HT-29 (cell line): ENCODE measurements at places on chromosomes 11 and 22.

- no peak for DNase-seq
Observed at GRCh38 chr11:113841691-113842090, 33.7 kb downstream of the USP28 start.

GRCh38 chr11:95076981-95077380 lies 10.3 kb downstream of the SRSF8 start:
- DNase-seq: no peak

DNA sequence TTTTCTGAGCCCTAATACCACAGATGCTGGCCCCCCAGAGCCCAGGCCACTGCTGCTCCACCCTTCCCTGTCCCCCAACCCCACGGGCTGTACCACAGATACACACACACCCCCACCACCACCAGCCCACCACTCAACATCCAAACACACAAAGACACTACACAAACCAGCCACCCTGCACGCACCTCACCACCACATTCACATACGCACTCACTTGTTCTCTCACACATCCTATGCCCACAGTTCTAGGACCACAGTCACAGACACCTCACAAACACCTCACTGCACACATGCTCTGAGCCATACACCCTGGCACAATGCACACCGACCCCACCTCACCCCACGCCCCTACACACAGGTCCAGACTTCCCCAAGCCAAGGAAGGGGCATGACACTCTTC lies 22.5 kb upstream of the OAF start:
- no peak for DNase-seq

DNA sequence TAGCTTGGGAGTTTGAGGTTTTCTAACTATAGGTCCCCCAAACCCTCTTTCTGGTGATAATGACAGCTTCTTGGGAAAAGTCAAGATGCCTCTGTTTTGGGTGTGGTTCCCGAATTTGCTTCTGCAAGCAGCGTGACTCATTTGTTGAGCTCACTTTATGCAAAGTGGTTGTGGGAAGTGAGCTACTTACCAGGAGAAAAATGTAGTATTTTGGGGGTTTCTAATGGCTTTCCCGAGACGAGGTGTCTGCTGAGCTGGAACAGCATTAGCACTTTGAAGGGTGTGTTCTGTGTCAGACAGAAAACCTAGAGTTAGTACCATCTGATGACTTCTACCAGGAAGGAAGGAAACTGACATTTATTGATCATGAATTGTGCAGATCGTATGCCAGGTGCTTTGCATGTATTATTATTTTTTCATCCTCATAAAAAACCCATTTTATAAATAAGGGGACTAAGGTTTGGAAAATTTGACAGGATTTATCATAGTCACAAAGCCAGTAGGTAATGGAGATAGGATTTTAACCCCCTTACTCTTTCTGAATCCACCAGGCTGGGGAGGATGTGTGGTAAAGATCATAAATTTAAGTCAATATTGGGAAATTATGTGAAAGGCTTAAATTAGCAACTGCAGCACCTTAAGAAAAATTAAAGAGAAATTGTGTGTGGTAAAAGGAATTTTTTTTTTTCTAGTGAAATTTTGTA lies 108.8 kb upstream of the CD44 start:
- DNase-seq: no peak

GRCh38 chr11:99333621-99334020 lies 312.9 kb downstream of the CNTN5 start:
- DNase-seq: no peak

- DNase-seq: no peak
Observed at GRCh38 chr11:45503311-45503710, 162.1 kb downstream of the CHST1 start.

DNA sequence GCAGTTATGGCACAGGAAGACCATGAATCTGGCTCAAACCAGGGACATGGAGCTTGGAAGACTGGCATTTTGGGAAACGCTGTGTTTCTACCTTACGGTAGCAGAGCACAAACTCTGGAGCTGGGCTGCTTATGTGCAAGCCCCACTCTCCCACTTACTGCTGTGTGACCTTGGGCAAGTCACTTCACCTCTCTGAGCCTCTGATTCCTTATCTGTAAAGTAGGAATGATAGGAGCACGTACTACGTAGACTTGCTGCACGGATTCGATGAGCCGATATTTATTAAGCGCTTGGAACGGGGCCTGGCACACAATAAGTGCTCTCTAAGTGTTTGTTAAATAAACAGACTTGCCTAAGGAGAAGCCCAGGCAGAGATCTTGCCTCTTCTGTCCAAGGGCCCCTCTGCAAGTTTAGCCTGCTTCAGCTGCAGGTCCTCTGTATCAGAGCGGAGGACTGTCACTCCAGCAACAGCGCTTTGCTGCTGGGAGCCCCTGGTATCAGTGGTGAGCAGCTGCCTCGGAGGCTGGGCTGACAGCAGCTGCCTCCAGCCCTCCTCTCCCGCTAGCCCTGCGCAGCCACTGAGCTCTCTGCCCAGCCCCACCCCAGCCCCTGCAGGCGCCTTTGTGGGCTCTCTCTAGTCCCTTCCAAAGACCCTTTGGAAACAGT lies 96.9 kb upstream of the ANO1 start:
- no peak for DNase-seq

DNA sequence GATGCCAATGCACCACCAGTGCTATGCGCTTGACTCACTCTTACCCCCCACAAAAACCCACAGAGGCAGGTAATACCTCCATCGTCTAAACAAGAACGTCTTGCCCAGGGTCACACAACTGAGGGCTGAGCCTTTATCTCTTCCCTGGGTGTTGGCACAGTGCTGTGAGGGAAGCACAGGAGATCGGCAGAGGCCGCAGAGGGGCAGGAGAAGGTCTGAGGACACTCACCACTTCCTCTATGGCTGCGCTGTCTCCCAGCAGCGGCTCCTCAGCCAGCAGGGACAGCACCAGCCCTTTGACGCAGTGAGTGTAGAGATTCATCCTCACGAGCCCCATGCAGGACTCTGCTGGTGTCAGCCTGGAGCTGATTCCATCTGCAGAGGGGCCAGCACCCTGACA lies 19.9 kb downstream of the HPS4 start:
- no peak for DNase-seq

DNA sequence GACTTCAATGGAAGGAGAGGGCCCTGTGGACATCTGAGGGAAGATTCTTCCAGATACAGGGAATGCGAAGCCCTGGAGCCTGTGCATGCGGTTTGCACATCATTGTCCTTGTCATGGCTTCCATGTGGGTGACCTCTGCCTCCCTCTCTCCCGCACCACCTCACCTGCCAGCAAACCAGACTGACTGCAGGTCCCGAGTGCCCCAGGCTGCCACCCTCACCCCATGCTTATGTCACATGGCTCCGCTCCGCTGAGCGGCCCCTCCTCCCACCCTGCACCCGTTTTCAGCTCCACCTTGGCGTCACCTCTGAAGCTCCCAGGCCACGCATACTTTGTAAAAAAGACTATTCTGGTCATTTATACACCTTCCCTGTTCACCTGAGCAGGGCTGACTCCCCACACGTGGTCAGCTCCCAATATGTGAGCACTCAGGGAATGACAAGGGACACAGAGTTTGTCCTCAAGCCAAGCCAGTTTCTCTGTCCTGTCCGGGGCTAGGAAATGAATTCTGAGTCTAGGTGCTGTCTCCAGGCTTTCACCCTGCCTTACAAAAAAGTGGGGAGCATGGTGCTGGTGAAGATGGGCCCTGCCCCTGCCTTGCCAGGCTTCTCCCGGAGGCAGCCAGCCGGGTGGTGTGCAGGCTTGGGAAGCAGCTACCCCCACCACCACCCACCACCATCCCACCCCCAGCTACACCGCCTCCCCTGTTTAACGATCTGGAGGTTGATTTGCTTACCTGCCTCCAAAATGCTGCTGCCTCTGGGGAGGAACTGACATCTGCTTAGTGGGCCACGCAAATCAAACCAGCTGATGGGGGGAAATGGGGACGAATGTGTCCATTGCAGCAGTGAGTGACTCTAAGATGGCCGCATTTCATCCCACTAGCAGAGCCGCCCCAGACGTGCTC lies 32.7 kb downstream of the FAM83F start:
- no peak for DNase-seq

GRCh38 chr22:30866216-30866615 lies 102.4 kb downstream of the MORC2 start:
- DNase-seq: no peak

GRCh38 chr11:2085251-2086066 lies 53.7 kb downstream of the IGF2 start:
- no peak for DNase-seq

GRCh38 chr11:76288166-76288980 lies 82.1 kb upstream of the WNT11 start:
- DNase-seq: no peak

- no peak for DNase-seq
Observed at GRCh38 chr11:10004526-10005113, 289.4 kb downstream of the SBF2 start.

DNA sequence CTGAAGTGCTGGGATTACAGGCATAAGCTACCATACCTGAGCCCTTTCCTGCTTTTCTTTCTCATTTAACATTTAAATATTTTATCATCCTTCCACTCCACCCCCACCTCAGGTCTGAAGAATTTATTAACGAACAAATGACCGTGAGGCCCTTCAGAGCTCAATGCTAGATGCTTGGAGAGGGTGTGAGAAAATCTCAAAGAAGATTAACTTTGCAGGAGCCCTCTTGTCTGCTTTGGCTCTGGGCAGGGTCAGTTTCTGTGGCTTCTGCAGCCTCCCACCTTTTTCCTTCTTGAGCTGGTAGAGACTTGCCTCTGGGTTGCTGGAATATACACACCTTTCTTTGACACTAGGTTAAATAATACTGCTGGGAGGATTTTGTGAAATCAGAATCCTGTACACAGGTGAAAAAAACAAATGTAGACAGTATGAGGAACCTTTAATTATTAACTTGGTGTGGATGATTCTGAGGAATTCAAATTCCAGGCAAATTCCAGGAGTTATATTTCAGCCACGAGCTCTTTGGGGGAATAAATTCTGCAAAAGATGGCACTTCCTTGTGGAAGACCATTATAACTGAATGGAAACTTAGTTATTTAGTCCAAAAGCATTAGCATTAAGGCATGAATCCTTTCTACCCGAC lies 3.4 kb upstream of the ZBTB44 start:
- DNase-seq: peak; percentile 18

GRCh38 chr22:31613286-31613903 lies 48.6 kb downstream of the PISD start:
- no peak for DNase-seq

GRCh38 chr11:86499723-86500129 lies 125.0 kb downstream of the CCDC81 start:
- peak; percentile 85 for DNase-seq

- no peak for DNase-seq
Observed at GRCh38 chr11:114099392-114100178, 40.1 kb downstream of the ZBTB16 start.

DNA sequence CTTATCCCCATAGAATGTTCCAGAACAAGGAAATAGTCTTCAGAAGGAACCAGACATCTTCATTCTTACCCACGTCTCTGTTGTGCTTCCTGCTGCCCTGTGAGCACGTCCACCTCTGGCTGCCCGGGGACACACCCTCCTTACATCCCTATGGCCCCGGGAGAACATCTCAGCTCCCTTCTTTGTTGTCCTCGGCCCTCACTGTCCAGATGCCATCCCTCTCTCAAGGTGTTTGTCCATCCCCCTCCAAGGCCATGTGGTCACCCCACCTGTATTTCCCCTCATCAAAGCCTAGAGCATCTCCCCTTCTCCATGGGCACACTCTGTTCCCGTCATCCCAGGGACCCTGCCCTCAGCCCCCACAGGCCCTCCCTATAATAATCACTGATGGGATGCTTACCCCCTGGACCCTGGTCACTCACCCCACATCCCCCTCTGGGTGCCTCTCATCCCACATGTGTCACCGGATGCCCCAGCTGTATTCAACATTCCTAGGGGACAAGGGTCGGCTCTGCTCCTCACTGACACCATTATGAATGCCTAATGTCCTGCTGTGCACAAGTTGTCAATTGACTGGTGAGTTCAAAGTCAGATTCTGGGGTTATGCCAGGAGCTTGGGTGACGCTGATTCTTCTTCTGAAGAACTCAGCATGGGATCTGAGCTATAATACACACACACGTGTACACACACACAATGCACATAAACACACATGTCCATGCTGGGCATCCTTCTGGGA lies 28.8 kb downstream of the IGLL5 start:
- no peak for DNase-seq

- peak; percentile 22 for DNase-seq
Observed at GRCh38 chr11:59523541-59523940, 12.2 kb downstream of the OR4D9 start.

DNA sequence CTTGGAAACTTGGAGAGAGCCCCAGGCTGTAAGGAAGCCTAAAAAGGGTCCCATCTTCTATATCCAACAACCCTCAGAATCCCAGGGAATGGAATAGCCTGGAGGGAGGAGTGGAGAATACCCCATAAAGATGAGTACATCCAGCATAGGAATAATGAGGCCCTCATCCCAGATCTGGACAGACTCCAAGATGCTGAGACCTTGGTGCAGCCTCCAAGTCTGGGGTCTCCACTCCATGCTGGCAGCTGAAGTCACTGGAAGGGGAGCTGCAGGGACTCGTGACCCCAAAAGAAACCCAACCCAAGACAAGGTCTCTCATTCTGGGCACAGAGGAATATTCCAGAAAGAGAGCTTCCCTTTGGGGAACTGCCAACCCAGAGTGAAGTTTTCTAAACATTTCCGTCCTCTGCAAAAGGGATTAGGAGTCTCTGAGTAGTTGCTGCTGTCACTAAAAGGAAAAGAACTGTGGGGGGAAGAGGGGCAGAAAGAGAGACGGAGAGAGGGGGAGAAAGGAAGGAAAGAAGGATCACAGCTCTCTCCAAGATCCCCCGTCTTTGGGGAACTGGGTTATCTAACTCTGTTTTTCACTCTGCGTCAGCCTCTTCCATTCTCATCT lies 589 bp downstream of the SCGB1A1 start:
- no peak for DNase-seq

DNA sequence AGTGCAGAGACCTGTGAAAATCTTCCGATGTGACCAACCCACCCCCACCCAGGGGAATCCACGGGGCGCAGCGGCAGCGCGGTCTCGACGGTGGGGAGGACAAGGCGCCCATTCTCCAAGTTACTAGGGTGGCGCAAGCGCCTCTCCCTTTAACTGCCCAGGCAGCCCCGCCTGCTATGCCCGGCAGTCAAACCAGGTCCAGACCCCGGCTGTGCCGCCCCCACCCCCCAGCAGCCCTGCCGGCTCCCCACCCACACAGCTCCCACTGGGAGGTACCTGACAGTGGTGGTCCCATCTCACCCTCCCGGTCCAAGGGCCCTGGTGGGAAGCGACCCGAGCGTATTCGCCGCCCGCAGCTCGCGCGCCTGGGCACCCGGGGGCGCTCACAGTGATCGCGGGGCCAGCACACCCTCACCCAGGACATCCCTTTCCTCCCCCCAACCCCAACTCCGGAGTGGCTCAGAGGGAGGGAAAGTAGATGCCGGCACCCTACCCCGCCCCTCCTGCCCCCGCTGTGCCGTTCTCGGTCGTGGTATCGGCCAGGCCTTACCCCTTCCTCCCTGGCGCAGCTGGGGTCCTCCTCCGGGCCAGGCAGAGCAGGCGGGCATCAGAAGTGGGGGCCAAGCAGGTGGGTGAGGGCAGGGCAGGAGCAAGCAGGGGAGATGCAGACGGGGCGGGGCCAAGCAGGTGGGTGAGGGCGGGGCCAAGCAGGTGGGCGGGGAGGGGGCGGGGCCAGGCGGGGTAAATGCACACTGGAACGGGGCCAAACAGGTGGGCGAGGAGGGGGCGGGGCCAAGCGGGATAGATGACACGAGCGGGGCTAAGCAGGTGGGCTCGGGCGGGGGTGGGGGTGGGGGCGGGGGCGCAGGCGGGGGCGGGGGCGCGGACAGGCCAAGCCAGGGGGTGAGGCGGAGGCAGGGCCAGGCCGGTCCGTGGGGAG lies at the start of gene TRPM5:
Gene TRPM5 (minus strand): TSS at position 634 of the 940 bp plus-strand sequence. CDS start 21,478 bp downstream, outside the sequence.
- DNase-seq: peak; percentile 75
